Activated effector memory CD4-positive, alpha-beta T cell treated with anti-CD3 and anti-CD28 coated beads, Interleukin-2, amount 50 U/mL, for 16 hours (primary cell): ENCODE measurements at places on chromosomes 7 and 10.
A peak's percentile ranks its signal among the peaks of the same experiment; 100 is the strongest.

GRCh38 chr7:28703037-28703765, 254.9 kb downstream of the TRIL start:
- DNase-seq = no peak

DNA sequence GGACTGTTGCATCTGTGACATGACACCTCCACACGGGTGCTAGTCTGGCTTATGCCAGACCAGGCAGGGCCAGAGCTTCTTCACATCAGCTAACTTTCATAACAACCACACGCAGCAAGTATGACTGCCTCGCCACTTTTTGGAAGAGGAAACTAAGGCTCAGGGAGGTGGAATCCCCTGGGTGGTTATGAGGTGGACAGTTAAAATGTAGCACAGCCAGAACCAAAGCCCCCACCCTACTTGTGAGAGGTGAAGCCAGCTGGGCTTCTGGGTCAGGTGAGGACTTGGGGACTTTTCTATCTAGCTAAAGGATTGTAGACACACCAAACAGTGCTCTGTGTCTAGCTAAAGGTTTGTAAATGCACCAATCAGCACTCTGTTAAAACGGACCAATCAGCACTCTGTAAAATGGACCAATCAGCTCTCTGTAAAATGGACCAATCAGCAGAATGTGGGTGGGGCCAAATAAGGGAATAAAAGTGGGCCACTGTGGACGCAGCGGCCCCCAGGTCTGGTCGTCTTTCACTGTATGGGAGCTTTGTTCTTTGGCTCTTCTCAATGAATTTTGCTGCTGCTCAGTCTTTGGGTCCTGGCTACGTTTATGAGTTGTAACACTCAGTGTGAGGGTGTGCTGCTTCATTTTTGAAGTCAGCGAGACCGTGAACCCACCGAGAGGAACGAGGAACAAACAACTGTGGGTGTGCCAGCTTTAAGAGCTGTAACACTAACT, 171.0 kb downstream of the PTPN20 start:
- no peak for DNase-seq

DNA sequence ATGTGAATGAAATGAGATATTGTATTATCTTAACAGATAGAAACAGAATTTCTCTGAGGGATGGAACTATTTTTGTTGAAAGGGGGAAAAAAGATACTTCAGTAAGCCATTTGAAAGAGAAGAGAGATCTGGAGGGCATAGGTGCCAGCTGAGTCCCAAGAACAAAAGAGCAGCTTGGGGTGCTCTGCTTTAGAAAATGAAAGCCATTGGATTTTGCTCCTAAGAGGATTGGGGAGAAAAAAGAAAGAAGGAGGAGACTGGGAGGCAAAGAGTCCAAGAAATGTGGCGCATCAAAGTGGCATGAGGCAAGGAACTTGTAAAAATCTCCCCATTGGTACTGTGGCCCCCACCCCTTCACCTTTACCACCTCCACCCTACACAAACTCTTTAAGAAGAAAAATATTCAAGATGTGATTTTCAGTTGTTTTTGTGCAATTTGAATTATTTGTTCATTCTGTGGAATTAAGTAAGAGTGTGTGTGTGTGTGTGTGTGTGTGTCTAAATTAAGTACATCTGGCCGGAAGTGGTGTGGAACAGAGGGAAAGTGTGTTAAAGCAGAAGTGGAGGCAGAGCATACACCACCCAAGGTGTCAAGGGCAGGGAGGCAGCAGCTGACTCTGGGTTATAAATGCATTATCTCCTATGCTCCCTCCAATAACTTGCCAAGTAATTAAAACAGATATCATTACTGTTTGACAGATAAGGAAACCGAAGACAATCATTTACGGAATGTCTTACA, 9.9 kb upstream of the GNAI1 start:
- DNase-seq = no peak

DNA sequence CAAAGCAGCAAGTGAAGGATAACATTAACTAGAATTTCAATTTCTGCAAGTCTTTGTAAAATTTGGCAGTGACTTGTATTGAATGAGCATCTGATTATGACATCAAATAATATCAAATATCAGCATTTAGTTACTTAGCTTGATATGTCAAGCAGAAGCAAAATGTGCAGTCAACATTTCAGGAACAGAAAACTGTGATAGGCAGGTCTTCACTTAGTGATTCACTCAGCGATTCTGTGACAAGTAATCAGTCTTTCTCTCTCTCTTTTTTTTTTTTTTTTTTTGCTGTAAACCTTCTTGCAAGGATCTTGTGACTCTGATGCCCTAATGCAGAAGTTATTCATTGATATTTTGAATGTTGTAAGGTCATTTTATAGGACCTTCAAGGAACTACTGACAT, 307.1 kb downstream of the MTERF1 start:
- DNase-seq = no peak

DNA sequence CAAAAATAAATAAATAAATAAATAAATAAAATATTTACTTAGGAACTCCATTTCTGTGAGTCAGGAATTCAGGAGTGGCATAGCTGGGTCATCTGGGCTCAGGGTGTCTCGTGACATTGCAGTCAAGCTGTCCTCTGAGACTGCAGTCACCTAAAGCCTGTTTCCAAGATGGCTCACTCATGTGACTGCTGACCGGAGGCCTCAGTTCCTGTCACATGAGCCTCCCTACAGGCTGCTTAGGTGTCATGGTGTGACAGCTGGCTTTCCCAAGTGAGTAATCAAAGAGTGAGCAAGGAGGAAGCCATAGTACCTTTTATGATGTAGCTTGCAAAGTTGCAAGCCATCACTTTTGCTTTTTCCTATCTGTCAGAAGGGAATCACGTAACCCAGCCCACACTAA, 128.6 kb upstream of the KCTD7 start:
- peak; percentile 50 for DNase-seq

GRCh38 chr7:37570145-37570544, 113.4 kb upstream of the GPR141 start:
- DNase-seq = no peak

GRCh38 chr10:103124420-103125096, 68.5 kb downstream of the NT5C2 start:
- DNase-seq = no peak

DNA sequence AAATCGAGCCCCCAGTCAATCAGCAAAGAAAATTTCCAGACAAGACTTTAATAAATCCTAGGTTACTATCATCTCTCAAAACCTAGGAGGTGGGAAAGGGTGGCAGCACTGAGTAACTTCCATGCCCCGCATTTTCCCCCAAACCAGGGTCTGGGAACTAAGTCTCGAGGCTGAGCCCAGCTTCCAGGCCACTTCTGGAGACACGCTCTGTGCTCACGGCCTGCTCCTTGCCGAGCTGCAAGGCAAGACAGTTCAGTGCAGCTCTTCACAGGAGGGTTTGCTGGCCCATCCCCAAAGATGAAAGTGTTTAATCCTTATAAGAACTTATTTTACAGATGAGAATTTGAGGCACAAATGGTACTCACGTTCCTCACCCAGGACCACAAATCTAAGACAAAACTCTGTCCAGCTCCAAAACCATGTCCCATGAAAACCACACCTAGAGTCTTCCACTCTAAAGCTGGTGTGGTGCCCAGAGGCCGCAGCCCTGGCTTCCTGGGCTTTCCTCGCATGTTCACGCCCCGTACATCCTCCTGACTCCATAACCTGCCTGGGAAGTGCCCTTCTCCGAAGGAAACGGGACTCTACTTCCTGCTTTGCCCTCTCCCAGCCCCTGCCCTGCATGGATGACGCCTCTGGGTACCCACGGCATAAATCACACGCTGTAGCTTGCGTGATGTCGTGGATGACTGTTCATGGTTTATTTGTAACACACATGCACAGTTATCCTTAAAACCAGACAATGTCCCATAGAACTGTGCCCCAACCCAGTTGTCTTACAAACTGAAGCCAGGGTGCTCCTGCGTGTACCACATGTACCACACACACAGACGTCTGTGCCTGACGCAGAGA, 201.2 kb downstream of the DIP2C start:
- no peak for DNase-seq

- peak; percentile 90 for DNase-seq
Observed at GRCh38 chr10:70145666-70146488, 623 bp downstream of the TYSND1 start.

GRCh38 chr10:103470761-103471653, 8.0 kb downstream of the CALHM3 start:
- peak; percentile 84 for DNase-seq

DNA sequence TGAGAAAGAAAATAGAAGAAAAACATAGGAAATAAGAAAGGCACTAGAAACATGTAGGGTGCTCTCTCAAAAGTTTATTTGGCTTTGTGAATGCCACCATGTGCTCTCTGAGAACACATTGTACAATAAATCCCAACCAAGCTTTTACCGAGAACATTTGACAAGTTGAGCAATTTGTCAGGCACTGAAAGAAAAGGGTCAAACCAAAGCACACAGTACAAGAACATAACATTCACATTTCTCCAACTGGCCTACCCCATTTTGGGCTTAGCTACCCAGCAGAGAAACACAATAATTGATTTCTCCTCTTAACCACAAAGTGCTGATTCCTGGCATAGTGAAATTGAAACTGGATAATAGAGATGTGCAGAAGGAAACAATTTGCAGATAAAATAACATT, 69.2 kb upstream of the SLC39A12 start:
- DNase-seq = no peak

GRCh38 chr7:16063716-16064675, 357.3 kb downstream of the CRPPA start:
- DNase-seq = no peak

DNA sequence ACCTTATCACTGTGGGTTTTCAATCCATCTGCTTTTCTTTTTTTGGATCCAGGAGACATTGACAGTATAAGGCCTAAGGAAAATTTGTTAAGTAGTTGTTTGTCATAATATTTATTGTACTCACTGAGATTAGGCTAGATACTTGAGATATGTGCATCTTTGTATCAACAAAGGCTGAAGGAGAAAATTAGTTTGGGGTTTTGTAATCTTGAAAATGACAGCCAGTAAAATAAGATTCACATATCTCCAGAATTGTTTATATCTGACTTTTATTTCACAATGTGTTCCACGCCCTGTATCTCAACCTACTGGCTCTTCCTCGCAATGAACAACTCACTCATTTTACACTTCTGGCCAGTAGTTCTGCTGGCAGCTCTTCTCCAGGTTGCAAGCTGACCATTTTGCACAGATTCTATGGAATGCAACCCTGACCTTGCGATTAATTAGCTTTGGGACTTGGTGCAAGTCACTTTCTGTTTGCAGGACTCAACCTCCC, 132.7 kb downstream of the GATA3 start:
- no peak for DNase-seq
